NCI-H460 (cell line): ENCODE measurements at places on chromosomes 7 and 10. TPM values are rescaled to one million over a fixed set of nuclear protein-coding genes. Genes with fewer than 3 reads are reported as not detected.

DNA sequence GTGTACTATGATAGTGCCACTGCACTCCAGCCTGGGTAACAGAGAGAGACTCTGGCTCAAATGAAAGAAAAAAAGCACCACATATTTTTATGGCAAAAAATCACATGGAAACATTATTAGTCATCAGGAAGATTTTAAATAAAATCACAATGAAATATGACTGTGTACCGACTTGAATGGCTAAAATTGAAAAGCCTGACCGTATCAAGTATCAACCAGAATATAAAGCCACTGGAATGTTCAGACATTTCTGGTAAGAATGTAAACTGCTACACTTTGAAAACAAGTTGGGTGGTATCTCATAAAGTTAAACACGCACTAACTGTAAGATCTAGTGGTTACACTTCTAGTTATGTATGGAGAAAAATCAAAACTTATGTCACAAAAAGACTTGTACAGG lies 306.7 kb upstream of the MBL2 start:
- DNase-seq, result no peak

- no peak for DNase-seq
These were observed 10.8 kb downstream of the ATP6V0E2 start for GRCh38 chr7:149884541-149884940.

DNA sequence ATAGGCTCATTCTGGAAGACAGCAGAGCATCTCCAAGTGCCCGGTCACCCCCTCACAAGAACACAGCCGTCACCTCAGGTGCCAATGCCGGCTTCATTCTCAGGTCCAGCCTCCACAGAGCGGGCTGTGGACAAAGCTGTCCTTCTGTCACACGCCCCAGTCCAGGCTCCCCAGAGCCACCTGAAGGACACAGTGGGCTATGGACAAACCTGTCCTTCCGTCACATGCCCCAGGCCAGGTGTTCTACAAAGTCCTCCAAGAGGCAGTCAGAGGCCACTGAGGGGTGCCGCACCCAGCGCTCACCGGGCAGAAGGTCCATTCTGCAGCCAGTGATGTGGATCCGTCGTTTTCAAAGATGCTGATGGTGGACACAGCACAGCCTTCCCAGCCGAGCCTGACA lies 173.2 kb upstream of the PPP2R2D start:
- no peak for DNase-seq

GRCh38 chr7:99677013-99677647 lies 2.7 kb downstream of the CYP3A5 start:
- DNase-seq, result no peak

- no peak for DNase-seq
These were observed 183.2 kb downstream of the SEM1 start for GRCh38 chr7:96526496-96526895.

GRCh38 chr10:119313644-119314043 lies 106.3 kb downstream of the GRK5 start:
- DNase-seq, result no peak

GRCh38 chr10:117445992-117446391 lies 70.8 kb upstream of the PDZD8 start:
- DNase-seq, result no peak

DNA sequence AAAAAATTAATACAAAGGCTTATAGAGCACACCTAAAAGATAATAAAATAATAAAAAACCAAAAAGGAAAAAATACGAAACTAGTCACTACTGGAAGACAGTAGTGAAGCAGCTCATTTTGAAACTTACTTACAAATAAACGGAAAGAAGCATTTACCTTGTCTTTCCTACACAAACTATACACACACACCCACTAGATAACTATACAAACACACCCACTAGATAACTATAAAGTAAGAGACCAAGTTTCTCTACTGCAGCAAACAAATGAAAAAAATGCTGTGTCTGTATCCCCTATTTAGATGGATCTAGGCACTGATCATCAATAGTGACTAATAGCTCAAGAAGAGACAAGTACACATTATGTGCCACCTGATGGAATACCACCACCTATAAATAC lies 49.2 kb downstream of the KIF5B start:
- DNase-seq, result no peak

DNA sequence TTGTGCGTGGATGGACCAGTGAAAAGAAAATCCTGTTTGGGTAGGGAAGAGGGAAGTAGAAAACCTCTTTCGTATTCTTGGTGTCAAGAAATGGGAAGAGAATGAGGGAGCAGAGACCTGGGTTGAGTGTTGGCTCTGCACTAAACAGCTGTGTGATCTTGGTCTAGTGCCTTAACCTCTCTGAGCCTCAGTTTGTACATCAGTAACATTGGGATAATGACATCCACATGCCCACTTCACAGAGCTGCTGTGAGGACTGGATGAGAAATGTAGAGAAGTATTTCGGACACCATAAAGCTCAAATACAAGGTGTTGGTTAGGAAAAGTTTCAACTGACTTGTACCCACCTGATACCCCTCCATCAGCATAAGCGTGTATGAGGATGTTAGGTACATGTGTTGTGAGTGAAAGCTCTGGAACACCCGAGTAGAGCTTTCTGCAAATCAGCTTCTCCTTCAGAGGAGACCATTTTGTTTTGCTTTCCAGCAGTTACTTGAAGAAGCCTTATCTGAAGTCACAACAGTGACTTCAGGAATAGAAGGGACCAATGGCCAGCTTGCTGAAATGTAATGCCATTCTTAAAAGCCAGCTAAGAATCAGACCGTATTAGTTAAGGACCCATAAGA lies 11.2 kb downstream of the TRIM56 start:
- no peak for DNase-seq

DNA sequence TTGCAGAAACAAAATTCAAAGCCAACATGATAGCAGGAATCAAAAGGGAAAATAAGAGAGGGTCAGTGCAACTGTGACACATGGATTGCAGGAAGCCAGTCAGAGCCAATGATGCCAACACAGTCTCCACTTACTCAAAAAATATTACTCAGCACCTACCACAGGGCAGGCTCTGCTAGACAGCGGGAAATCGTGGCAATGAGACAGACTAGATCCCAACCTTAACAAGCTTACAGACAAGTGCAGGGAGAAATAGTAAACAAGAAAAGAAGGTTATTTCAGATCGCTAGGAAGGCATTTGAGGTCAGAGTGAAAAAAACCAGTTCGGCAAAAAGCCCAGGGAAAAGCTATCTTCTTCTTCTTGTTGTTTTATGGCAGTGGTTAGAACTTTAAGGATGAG lies 45.2 kb upstream of the NPFFR1 start:
- no peak for DNase-seq

GRCh38 chr7:32536585-32536984 lies 41.3 kb downstream of the AVL9 start:
- DNase-seq, result no peak

GRCh38 chr7:28180364-28181147 lies at the start of gene JAZF1:
JAZF1 (minus strand) TSS chr7:28180795.
- peak; percentile 17 for DNase-seq

GRCh38 chr10:17227367-17228090 lies 512 bp upstream of the VIM start:
- DNase-seq, result no peak

GRCh38 chr7:51328351-51328801 lies 11.8 kb upstream of the COBL start:
- no peak for DNase-seq

DNA sequence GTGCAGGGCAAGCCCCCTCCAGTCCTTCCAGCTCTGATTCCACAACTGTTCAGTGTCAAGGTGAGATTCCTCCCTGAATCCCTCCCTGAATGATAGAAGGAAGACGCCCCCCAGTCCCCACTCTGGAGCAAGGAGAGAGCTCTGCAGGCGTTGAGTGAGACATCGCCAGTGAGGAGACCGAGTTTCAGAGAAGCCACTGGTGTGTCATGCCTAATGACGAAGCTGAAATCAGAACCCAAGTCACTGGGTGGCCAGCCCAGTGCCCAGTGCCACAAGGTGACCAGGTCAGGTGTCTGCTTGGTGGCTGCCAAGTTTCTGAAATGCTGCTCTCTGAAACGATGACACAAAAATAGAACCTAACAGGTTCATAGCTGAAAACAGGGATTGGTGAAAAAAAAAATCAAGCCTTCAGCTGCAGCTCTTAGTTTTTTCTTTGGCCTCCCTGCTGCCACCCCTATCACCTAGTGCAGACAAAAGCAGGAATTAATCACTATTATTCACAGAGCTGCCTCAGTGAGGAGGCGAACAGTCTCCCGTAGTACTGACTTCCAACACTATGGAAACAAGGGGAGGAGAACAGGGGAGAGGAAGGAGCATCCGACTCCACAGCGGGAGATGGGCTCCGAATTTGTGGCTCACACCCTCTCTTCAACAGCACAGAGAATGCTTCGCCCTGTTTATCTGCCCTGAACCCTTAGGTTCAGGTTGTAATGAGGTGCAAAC lies 153.5 kb downstream of the ARHGAP12 start:
- no peak for DNase-seq

GRCh38 chr10:86321568-86321967 lies 45.0 kb downstream of the GRID1 start:
- DNase-seq, result no peak

GRCh38 chr7:50206453-50207250 lies 97.9 kb upstream of the IKZF1 start:
- DNase-seq, result no peak

Gene MYOZ1
- not detected in 2 replicates for total RNA-seq

Gene LEP
- total RNA-seq, result not detected in 2 replicates

Gene FAM25G
- not detected in 2 replicates for total RNA-seq

Gene MYO1G
- 0.07 TPM in 1 of 2 replicates, not detected in the other for total RNA-seq

Gene KCNH2
- total RNA-seq, result 0.27 and 0.58 TPM in 2 replicates

Gene FAM180A
- total RNA-seq, result not detected in 2 replicates

Gene PANK1
- total RNA-seq, result 11.2 and 12.4 TPM in 2 replicates

Gene POU6F2
- not detected in 2 replicates for total RNA-seq

Gene ZNF488
- total RNA-seq, result not detected in 2 replicates

Gene HIBADH
- 94.7 and 104 TPM in 2 replicates for total RNA-seq

Gene CH25H
- not detected in 2 replicates for total RNA-seq

Gene UTF1
- total RNA-seq, result not detected in 2 replicates

Gene TM9SF3
- 84.5 and 118 TPM in 2 replicates for total RNA-seq
